ENCODE measurements at places on chromosomes 5 and 9. TPM values are rescaled to one million over a fixed set of nuclear protein-coding genes. Genes with fewer than 3 reads are reported as not detected.

PCDHA9 gene
- total RNA-seq = not detected

RFESD gene
- total RNA-seq = 4.0 TPM

GRCh38 chr5:153425914-153426313 is 64.6 kb upstream of the GRIA1 start:
- DNase-seq = no peak

DNA sequence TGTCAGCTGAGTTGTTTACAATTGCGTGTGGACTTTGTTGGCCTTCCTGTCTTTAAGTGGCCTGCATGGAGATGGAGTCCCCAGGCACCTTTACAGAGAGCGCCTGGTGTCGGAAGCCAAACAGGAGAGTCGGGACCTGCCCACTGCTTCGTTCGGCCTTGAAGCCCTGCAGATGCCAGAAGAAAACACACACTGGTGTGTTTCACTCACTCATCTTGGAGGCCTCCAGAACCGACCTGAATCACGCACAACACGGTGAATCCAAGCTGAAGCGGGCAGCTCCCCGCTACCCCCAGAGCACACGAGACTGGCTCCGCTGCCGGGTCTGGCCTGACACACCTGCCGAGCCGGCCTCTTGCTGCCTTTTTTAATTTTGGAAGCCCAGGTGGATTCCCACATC is 419.4 kb upstream of the IRX4 start:
- DNase-seq = no peak

DNA sequence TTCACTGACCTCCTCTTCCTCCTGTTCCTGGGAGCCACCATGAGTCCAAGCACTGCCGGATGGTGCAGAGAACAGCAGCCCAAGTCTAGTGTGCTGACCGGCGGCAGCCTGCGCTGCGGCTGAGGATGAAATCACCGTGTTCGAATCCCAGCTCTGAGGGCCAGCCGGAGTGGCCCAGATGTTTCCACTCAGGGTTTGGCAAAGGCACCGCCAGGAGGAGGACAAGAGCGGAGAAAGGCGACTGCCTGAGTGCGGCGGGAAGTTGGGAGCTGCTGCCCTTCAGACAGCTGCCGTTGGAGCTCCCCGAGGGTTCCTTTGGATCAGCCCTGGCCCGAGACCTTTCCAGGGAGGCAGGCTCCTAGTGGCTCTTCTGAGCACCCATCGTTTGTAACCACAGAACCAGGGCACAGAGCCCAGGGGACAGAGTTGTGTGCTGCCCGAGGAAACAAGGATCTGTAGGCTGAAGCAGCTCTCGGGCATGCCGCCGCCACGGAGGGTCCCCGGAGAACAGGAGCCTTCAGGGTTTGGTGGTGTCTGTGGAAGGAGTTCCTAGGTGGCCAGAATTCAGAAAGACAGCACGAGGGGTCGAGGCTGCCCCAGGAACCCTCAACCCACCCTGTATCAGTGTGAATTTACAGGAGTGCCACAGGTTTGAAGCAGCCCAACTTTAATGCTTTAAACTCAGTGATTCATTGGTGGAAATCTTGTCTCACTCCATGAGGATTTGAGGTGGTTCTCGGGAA is 115.6 kb upstream of the COL5A1 start:
- no peak for DNase-seq

DNA sequence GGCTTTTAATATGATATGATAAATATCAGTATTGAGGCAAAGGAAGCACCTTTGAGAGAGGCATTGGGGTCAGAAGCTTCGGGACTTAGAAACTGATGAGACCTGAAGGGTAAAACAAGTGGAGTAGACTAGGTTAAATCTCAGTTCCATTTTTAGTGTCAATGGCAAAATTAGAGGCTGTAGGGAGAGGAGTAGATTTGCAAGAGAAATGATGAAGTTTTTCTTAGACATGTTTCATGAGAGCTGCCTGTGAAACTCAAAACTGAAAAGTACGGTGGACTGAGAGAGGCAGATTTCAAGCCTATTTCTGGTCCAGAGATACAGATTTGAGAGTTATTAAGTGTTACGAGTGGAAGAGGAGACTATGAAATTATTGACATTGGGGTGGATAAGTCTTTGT is 278.5 kb downstream of the TAF11L14 start:
- no peak for DNase-seq

DNA sequence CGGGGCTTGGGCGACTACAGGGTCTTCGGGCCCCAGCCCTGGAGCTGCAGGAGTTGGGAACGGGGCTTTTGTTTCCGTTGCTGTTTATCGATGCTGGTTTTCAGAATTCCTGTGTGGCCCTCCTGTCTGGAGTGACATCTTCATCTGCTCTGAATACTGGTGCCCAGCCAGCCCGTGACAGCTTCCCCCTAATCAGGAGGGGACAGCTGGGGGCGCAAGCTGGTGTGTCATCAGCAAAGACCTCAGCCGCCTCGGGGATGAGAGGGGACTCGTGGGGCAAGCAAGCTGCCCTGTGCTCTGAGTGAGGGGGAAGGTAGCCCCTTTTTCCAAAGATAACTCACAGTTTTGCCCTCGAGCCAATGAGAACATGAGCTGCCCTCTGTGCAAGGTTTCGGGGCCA is 110.7 kb downstream of the RXRA start:
- no peak for DNase-seq

DNA sequence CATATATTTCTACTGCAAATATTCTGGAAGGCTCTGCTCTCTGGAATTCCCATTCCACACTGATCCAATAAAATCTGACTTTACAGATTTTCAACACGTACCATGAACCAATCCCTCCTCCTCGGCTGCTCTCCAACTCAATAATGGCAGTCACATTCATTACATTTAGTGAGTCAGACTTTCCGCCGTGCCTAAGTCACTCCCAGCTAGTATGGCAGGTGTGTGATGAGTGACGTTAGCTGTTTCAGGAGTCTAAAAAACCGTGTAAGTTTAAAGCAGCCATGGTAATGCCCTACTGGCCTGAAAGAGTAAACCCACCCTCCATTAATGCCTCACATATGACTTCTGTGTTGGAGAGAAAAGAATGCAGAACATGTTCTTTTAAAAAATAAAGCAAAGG is 3.3 kb downstream of the FBN2 start:
- DNase-seq = no peak

PCDHGA2 gene
- total RNA-seq = 0.07 TPM

- no peak for DNase-seq
These were observed 274.1 kb downstream of the SMARCA2 start for GRCh38 chr9:2289263-2289662.

DNA sequence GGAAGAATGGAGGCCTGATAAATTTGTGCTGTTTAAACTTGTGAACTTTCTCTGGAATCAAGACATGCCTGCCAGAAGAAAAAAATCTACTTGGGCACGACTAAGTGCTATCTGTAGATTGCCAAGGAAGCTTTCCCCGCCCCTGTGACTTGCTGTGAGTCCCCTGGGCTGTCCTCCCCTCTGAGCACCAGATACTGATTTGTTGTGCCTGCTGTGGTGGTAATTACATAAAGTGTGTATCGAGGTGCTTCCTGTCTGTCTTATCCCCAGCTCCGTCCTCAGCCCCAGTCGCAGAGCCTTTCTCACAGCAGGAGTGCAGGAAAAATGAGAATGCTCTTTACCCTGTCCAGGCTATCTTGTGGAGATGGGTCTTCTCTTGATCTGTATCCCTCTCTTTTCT is 53.9 kb downstream of the TRIO start:
- DNase-seq = no peak

AGXT2 gene
- total RNA-seq = not detected

LCN12 gene
- total RNA-seq = 1.4 TPM

DNA sequence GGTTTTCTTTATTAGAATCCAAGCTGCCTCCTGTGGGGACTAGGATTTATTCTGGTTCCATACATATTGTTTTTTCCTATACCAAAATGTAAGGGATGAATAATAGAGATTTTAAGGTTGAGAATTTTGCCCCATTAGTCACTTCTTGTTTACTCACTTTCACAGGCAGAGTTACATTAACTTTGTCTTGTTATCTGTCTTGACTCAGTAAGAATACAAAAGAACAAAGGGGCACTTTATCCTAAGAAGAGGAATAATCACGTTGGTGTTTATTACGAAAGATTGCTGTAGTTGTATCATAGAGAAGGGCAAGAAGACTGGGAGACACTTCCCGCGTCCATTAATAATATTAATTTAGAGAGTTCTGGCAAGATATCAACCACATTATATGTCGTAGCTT is 599.7 kb upstream of the FTMT start:
- DNase-seq = no peak

STPG3 gene
- 0.63 TPM for total RNA-seq

DNA sequence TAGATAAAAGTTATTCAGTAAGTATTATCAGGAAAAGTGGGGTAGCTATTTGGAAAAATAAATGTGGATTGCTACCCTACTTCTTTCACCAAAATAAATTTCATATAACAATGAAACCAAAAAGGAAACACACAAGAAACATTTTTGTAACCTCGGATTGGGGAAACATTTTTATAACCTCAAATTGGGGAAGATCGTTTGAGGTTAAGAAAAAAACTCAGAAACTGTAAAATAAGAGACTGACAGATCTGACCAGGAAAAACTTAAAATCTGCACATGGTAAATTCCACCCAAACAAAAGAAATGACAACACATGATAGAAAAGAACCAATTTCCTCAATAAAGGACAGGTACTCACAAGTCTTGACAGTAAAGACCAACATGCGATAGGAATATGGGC is 13.5 kb downstream of the EFCAB9 start:
- DNase-seq = no peak

SLC22A4 gene
- 2.9 TPM for total RNA-seq
